ENCODE measurements at places on chromosomes 11 and 22.

- DNase-seq, result no peak
Measured at GRCh38 chr11:113695207-113695606, 10.9 kb downstream of the TMPRSS5 start.

- no peak for DNase-seq
Measured at GRCh38 chr11:80827781-80828180, 1387.0 kb upstream of the TENM4 start.

GRCh38 chr11:120226242-120226641 is 13.7 kb upstream of the POU2F3 start:
- no peak for DNase-seq

DNA sequence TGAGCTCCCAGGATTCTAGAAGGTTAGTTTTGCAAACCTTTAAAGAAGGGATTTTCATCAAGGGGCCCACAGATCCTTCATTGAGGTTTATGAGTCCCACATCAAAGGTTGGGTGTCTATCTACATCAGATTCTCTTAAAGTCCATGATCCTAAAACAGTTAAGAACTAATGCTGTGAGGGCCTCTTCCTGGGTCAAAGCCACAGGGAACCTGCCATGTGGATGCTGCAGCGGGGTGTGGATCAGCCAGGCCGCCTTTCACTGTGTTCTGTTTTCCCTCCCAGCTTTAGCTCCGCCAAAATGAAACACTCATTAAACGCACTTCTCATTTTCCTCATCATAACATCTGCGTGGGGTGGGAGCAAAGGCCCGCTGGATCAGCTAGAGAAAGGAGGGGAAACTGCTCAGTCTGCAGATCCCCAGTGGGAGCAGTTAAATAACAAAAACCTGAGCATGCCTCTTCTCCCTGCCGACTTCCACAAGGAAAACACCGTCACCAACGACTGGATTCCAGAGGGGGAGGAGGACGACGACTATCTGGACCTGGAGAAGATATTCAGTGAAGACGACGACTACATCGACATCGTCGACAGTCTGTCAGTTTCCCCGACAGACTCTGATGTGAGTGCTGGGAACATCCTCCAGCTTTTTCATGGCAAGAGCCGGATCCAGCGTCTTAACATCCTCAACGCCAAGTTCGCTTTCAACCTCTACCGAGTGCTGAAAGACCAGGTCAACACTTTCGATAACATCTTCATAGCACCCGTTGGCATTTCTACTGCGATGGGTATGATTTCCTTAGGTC is 5.3 kb downstream of the SERPIND1 start:
- DNase-seq, result no peak

DNA sequence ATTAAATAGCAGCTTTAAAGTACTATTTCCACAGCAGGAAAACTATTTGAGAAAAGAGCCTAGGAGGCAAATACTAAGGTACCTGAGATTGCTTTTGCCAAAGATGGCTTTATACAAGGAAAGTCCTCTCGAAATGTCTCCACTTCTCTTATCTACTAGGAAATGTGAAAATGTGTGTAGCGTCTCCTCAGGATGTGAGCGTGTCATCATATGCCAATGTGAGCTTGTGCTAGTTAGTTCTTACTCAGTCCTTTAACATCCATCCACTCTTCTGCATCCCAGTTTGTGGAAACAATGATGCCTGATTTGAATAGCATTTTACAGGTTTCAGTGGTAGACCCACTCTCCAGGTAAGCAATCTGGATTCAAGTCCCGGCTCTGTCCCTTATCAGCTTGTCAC is 421.0 kb downstream of the DYNC2H1 start:
- no peak for DNase-seq

DNA sequence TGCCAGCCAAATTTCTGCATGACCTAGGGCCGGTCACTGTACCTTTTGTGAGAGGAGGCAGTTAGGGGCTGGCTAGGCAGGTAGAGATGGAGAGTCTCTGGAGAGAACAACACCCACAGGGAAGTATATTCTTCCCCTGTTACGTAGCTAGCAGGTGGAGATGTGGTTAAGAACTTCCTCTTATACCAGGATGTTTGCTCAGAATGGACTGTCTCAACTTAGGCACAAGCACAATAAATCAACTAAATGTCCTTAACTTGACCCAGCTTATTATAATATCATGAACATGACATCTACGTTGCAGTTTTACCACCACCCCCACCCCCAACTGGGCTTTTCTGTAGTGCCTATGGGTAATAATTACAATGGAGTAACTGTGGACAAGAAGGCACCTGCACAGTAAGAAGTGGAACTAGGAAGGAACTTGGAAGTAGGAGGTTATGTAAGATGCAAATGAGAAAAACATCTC is 60.7 kb upstream of the MPEG1 start:
- DNase-seq, result no peak

GRCh38 chr11:17933708-17934107 is 79.1 kb downstream of the SERGEF start:
- DNase-seq, result no peak

DNA sequence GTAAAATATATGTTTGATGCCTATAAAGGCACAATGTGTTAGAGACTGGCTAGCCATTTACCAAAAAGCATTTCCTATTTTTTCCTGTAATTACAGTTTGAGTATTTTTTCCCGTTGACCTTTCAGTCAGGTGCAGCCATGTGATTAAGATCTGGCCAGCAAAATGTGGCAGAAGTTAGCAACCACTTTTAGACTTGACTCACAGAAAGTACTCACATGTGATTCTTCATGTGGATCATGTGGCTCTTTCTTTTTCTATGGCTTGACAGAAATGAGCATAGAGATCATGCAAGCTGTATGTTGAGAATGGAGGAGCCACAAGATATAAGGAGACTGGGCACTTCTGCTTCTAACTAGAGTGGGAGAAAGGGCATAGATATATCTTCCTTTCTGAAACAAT is 27.3 kb upstream of the RAB38 start:
- no peak for DNase-seq

DNA sequence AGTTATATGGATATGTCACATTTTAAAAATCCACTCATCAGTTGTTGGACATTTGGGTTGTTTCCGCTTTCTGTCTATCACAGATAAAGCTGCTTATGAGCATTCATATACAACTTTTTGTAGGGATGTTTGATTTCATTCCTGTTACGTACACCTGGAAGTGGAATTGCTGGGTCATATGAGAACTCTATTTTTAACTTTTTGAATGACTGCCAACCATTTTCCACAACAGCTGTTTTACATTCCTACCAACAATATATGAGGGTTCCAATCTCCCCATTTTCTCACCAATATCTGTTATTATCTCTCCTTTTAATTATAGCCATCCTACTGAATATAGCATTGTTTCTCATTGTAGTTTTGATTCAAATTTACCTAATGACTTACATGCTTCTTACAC is 172.0 kb downstream of the UVRAG start:
- DNase-seq, result no peak

GRCh38 chr22:27152033-27152432 is 494.6 kb downstream of the MIAT start:
- no peak for DNase-seq

DNA sequence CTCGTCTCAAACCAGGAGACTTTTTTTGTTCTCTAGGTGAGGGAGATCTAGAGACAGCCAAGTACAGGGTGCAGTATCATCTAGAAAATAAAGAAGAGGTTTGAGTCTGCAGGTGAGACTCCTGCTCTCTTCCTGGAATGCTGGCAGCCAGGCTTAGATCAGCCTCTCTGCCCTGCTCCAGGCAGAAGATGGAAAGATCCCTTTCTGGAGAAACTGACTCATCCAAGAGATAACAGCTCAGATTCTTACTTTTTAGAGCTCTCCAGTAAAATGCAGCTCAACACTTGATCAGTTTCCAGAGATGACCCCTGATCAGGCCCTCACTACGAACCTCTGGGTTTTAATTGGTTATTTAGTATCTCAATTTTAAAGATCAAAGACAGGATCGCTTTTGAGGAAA is 44.6 kb upstream of the EHF start:
- no peak for DNase-seq

DNA sequence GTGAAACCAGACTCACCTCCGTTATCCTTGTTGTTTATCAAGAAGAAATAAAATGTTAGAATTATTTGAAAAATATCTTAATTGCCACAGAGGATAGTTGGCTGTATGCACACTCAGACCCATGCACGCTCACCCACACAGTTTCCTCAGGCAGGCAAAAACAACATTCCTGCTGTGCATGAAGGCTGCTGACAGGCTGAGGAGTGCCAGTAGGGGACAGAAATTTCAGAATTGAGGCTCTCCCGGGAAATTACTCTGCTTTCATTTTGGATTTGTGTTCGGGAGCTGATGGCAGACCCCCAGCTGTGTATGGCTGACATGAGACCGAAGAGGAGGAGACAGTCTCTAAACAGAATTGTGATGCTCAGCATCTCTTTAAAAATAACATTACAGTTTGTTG is 87.5 kb downstream of the AMOTL1 start:
- DNase-seq, result no peak

- DNase-seq, result no peak
Measured at GRCh38 chr11:129225190-129225589, 33.1 kb upstream of the ARHGAP32 start.

All from stimulated activated CD8-positive, alpha-beta memory T cell treated with anti-CD3 and anti-CD28 coated beads, Interleukin-7, amount 100 ng/mL, for 24 hours (primary cell).